Cortex of kidney (tissue), 1 donor: ENCODE measurements at places on chromosomes 7 and 10.

- DNase-seq, result no peak
Measured at GRCh38 chr7:130070861-130071622, 708 bp downstream of the KLHDC10 start.

- no peak for DNase-seq
Measured at GRCh38 chr7:104362756-104363155, 34.4 kb downstream of the LHFPL3 start.

DNA sequence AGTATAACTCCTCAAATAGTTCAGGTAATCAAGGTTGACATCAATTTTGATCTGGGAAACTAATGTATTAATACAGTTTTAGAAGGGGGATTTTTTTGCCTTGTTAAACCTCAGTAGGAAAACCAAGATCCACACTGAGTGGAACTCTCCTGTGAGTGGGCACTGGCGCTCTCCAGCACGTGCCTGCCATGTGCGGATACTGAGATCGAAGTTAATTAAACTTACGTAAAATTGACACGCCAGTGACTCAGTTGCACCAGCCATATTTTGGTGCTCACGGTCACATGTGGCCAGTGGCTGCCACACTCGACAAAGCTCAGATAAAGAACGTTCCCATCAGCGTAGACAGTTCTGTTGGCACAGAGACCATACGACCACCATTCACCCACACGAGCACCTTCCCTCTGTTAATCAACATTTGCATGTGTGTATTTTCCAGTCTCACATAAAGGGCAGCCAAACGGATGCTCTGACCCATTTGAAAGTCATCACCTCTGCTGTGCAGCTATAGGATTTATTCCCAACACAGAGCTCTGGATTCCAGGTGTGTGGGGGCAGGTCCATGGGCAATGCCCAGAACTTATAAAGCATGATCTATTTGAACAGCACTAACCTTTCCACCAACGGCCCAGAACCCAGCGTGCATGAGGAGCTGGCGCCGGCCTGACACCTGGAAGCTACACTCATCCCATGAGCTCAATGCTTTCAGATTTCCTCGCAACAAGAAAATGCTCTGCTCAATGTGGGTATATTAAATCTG is 77.7 kb downstream of the VIPR2 start:
- no peak for DNase-seq

DNA sequence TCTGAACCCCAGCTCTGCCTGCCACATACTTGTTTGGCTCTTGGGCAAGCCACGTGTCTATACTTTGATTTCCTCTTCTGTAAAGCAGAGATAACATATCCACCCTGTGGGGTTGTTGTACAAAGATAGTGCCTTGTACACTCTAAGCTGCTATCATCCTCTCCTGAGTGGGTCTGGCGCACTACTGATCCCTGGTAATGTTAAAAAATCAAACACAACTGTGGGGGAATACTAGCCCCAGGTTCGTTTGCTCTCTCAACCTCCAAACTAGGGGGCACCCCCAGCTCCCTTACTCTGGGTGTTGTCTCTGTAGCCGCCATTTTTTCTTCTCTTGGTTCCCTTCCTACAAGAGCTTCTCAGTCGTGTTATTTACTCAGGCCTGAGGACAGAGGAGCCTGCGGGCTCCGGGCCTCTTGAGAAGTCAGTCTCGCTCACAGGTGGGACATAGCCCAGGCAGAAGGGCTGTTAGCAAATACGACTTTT is 1.0 kb downstream of the POLM start:
- no peak for DNase-seq

GRCh38 chr10:127928021-127928806 is 21.3 kb downstream of the PTPRE start:
- DNase-seq, result no peak

DNA sequence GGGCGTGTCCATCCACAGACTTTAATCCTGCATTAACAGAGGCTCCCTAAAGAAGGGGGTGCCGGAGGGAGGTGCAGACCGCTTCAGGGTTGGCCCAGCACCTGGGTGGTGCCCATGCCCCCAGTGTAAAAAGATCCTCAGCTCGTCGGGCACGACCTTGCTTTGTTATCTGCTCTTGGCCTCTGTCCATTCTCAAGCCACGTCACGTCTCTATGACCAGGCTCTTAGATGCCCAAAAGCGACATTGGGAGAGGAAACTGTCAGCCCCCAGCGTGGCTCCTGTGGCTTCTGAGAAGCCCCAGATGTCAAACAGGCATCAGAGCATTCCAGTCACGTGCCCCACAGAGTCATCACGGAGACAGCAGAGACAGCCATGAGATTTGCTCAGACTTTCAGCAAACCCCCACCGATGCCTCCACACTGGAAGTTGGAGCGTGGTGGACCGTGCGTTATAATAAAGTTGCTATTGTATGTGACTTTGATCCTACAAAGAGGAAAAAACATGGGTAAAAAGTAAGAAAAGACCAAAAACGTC is 55.5 kb downstream of the PTPRN2 start:
- DNase-seq, result no peak

DNA sequence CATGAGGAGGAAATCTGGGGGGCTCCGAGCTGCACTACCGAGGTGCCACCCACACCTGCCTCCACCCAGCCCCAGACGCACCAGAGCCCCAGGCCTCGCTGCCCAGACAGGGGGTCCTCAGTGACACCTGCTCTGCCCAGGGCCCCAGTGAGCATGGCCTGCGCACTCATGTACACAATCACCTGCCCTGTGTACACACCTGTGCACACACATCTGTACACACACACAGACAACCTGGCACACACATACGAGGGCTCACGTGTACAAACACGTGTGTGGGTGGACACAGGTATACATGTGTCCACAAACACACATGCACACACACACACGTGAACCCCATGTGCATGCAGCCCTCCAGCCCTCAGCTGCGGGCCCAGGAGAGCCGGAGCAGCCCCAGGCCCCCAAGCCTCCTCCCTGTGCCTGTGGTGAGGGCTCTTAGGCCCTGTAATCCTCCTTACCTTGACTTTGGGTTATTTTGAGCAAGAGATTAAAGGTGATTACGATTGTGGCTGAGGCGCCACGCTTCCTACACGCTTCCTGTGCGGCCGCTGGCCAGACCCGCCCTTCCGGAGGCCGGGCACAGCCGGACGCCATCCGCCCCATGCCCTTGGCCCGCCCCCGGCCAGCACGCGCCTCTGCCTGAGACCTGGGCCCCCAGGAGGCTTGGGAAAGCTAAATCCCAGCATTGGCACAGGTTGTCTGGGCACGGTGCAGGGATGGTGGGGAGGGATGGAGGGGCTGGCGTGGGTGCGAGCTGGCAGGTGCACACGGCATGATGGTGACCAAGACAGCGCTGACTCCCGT is 71.9 kb downstream of the ELFN1 start:
- no peak for DNase-seq

DNA sequence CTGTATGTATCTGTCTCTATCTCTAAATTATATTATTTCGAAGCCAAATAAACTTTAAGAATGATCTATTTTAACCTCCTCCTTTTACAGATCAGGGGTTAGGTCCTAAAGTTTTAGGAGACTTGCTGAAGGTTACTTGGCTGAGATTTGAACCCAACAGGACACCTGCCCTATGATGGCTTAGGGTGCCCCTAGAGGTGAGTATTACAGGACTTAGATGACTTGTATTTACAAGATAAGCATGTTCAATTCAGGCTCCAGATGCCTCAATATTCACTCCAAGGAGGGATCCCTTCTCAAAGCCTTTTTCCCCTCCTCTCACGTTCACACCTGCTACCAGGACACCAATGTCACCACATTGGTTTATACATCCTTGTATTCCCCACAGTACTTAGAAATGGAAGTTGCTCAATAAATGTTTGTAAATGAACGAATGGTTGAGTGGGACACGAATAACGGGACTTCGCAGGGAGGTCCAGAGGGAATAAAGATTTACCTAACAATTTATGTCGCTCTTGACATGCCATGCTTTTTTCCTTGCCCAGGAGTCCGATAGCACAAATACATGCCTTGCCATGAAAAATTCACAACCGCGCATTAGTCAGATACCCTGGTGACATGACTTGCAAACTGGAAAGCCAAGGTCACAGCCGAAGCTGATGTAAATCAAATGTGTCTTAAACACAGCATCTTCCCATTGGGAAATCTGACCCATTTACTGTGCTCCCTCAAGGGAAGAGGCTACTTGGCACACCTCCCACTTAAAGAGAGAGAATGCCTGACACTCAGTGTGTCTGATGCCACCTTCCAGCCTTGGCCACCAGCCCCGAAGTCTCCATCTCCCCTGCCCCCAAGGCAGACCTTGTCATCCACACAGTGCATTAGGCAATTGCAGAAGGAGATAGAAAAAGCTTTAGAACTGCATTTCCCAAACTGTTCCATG is 872.2 kb upstream of the AUTS2 start:
- DNase-seq, result no peak

DNA sequence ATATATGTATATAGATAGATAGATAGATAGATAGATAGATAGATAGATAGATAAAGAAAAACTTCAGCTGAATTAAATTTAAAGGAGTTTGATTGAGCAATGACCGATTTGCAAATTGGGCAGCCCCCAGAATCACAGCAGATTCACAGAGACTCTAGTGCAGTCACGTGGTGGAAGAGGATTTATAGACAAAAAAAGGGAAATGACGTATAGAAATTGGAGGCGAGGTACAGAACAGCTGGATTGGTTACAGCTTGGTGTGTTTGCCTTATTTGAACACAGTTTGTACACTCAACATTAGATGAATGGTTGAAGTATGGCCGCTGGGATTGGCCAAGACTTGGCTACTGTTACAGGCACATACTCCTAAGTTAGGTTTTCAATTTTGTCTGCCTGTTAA is 8.2 kb upstream of the PODXL start:
- DNase-seq, result no peak

GRCh38 chr7:46881507-46882127 is 700.3 kb downstream of the TNS3 start:
- DNase-seq, result no peak

GRCh38 chr10:86349474-86349873 is 17.1 kb downstream of the GRID1 start:
- no peak for DNase-seq

GRCh38 chr10:111113238-111113960 is 36.6 kb downstream of the ADRA2A start:
- DNase-seq, result no peak

GRCh38 chr10:6195376-6195775 is 7.4 kb upstream of the PFKFB3 start:
- DNase-seq, result no peak

- DNase-seq, result no peak
Measured at GRCh38 chr10:69635428-69636272, 5.6 kb downstream of the FAM241B start.

DNA sequence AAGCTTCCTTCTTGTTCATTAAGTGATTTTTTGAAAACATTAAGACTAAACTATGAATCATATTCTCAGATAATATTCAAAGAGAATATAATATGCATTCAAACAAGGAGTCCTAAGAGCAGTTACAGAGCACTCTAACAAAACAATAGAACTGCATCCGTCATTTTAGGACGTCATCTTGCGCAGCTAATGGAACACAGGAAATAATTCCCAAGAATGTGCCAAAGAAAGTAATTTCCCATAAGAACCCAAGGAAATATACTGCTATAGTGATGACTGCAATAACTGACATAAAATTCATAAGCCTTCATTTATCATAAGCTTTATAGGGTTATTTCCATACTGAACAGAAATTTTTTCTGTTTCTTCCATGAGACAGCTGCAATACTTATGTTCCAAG is 28.3 kb upstream of the CASD1 start:
- no peak for DNase-seq

GRCh38 chr10:14688606-14689005 is 86.1 kb downstream of the FAM107B start:
- DNase-seq, result no peak

- DNase-seq, result no peak
Measured at GRCh38 chr10:14173391-14173705, 157.4 kb downstream of the FRMD4A start.

- DNase-seq, result no peak
Measured at GRCh38 chr7:67371429-67372305, 375.0 kb downstream of the TYW1 start.

GRCh38 chr10:132096223-132096622 is 30.5 kb downstream of the JAKMIP3 start:
- no peak for DNase-seq

GRCh38 chr10:31760674-31761081 is 168.0 kb downstream of the ARHGAP12 start:
- no peak for DNase-seq

DNA sequence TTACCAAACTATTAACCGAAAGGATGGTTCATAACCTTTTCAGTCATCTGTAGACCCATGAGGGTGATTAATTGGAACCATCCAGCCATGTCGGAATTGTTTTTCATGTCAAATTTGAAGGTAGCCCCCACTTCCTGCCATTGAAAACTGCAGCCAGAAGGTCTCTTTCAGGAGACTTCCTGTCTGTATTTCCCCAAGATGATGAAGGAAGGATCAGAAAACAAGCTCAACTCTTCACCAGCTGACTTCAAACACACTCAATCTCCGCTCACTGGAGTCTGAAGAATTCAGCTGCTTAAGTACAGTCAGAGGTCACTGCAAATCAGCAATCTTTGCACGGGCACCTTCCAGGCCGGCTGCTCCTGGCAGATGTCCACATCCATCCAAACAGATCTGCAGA is 291.7 kb upstream of the NPVF start:
- DNase-seq, result no peak

DNA sequence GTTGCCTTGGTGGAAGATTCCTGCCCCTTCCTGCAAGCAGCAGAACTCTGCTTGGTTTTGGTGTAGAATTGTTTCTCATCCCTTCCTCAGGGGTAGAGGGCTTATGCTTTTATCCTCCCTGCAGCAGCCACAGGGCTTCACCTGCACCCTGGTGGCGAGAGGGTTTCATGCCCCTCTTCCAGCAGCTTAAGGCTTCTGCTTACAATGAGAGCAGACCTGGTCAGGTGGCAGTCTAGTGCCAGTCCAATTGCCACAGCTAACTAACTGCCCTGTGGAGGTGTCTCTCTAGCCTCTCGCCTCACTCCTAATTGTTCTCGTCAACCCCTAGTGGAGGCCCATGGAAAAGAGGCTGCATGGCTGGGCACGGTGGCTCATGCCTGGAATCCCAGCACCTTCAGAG is 19.3 kb downstream of the ACBD7 start:
- DNase-seq, result no peak

GRCh38 chr7:29042824-29043231 is 84.7 kb upstream of the TRIL start:
- DNase-seq, result no peak

- no peak for DNase-seq
Measured at GRCh38 chr7:50653981-50654425, 88.8 kb upstream of the DDC start.

DNA sequence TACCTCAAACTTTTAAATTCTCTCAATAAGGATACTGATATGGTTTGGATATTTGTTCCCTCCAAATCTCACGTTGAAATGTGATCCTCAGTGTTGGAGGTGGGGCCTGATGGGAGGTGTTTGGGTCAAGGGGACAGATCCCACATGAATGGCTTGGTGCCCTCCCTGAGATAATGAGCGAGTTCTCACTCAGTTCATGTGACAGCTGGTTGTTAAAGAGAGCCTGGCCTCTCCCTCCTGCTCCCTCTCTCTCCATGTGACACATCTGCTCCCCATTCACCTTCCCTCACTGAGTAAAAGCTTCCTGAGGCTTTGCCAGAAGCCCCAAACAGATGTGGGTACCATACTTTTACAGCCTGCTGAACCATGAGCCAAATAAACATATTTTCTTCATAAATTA is 19.2 kb downstream of the ABCB4 start:
- no peak for DNase-seq
